ENCODE measurements at places on chromosomes 7 and 10.

GRCh38 chr10:14186245-14186644, 144.5 kb downstream of the FRMD4A start:
- DNase-seq: peak; percentile 67

DNA sequence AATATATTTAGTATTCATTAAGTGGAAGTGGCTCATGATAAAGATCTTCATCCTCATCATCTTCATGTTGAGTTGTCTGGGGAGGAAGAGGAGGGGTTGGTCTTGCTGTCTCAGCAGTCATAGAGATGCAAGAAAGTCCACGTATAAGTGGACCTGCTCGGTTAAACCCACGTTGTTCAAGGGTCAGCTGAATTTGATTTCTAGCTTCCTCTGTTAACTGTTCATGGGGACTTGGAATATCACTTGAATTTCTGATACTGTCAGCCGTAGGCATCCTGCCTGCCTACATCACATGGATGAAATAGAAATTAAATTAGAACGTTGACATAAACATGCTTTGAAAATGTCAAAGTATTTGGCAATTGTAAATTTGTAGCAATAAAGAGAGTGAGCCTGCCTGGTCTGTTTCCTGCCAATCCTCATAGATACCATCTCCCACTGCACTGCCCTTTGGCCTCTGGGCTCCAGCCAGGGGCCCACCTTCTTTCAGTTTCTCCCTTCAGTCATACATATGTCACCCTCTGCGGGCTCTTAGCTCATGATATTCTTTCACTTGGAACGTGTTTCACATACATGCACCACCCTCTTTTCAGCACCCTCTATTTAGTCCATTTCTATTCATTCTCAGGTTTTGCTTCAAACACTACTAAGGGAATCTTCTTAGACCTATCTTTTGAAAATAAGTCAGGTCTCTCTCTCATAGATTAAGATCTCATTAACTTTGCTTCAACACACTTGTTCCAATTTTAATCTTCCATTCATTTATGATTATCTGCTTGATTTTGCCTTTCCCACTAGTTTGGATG, 376.3 kb downstream of the IPMK start:
- no peak for DNase-seq

DNA sequence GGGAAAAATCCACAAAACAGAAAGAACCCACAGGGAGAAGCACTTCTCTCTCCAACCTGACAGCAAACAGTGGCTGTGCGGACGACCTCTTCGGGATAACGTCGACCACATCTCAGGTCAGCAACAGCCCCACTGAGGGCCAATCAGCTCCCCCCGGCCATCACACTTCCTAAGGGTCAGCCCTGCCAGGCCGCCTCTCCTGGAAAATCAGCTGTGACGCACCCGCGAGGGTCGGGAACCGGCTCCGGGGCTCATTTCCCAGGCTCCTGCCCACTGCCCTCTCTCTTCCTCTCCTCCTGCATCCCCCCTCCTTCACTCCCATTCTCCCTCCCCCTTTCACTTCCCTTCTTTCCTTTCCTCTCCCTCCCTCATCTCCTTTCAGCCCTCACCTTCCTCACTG, 118.3 kb downstream of the DIP2C start:
- DNase-seq: no peak

DNA sequence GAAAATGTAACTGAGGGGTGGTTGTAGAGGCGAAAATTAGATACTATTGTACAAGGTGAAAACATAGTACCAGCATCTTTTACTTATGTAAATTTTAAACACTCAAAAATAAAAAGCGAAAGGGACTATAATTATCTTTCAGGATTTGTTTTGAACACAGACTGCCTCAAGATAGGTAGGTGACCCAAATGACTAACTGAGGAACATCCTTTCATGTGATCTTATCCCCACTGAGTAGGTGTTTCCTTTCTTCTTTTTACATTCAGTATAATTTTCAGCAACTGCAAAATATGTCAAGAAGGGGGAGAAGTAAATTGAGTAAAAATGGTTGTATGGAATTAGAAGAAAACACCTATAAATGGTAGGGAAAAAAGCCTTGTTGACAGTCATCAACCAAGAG, 236.7 kb downstream of the PHF14 start:
- no peak for DNase-seq

DNA sequence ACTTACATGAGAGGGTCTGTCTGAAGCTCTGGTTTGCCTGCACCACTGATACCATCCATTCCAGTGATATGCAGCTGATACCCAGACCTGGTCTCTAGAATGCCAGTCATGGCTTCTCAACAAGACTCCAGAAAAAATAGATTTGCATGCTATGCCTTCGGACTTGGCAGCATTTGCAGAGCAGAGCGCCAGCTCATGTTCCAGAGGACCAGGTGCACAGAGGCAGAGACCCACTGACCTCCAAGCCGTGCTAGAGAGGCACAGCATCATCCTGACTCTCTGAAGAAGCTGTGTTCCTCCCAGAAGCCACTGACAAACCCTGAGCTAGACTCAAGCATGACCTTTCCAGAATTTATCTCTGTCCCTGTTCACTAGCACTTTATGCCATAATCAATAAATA, 6.9 kb upstream of the PRKAG2 start:
- DNase-seq: no peak

GRCh38 chr7:49500741-49501140, 272.7 kb upstream of the VWC2 start:
- no peak for DNase-seq

GRCh38 chr7:149355390-149356048, 93.5 kb downstream of the ZNF783 start:
- DNase-seq: no peak

DNA sequence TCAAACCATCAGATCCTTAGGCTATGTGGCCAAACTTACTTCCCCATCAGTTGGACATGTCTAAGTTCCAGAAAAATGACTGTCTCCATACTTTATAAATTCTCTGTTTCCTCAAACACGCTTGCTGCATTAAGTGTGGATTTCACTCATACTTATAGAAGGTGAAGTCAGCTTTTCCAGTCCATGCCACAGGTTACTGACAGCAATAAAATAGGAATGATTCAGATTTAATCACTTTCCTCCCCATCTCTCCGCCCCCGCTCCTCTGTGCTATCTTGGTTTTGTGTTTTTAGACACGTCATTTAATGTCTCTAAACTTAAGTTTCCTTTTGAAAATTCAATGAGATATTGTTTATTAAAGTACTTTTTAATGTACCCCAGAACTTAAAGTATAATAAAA, 1098.0 kb upstream of the C7orf33 start:
- DNase-seq: no peak

GRCh38 chr10:52210161-52210560, 103.9 kb upstream of the DKK1 start:
- no peak for DNase-seq

DNA sequence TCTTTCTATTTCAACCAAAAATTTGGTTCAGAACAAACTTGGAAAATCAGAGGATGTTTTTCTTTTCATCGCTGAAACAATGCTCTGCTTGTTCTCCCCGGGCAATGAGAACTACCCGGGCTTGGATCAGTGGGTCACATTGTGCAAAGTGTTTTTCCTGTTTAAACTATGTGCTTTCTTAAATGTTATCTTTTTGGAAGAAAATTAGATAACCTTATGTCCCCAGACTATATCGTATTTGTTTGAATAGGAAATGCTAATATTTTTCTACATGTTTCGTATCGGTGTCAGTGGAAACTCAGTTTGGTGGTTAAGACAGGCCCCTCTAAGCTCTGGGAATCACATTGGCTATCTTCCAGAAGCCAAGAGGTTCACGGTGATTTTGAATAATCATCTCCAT, 319.5 kb upstream of the NFE2L3 start:
- DNase-seq: no peak

DNA sequence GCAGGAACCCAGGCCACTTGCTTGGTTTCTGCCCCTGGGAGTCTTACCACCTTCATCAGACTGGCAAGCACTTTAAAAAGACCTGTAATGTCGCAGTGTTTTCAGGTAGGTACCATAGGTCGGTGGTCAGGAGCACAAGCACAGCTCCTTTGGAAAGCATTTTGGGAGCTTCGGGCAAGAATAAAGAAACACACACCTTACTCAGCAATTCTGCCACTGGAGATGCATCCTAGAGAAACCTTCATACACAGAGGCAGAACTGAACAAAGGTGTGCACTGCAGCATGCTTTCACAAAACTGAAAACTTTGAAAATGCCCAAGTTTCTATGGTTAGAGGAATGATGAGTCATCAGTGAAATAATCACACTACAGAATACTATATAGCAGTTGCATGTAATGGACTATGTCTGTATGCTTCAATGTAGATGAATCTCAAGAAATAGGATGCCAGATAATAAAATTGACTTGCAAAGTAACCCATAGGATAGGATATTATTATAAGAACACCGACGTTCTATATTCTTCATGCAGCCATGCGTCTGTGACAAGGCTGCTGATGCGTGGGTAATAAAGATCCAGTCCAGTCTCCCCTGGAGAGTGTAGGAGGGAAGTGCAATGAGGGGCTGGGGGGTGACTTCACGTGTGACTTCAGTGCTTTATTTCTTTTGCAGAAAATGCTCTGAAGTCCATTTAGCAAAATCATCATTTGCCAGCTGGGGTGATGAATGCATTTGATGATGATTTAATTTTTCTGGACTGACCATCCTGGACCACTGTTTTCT, 309.5 kb downstream of the WDR37 start:
- DNase-seq: no peak

GRCh38 chr10:92052088-92052487, 128.5 kb downstream of the BTAF1 start:
- DNase-seq: no peak

DNA sequence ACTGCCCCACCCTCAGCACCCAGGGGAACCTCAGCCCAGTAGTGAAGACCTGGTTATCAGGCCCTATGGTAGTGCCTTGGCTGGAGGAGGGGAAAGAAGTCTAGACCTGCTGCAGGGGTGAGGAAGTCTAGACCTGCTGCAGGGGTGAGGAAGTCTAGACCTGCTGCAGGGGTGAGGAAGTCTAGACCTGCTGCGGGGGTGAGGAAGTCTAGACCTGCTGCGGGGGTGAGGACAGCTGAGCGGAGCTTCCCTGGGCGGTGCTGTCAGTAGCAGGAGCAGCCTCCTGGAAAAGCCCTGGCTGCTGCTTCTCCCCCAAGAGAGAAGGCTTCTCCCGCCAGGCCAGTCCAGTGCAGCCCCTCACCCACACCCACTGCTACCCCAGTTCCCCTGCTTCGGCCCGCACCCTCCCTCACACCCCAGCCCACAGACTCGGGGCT, 6.3 kb downstream of the NOS3 start:
- no peak for DNase-seq

GRCh38 chr10:9294132-9294663, 1239.7 kb downstream of the GATA3 start:
- no peak for DNase-seq

Data from ACHN (cell line).